ENCODE measurements at places on chromosomes 2 and 18. TPM values are rescaled to one million over a fixed set of nuclear protein-coding genes. Genes with fewer than 3 reads are reported as not detected.

GRCh38 chr2:134736167-134736880, 17.5 kb upstream of the TMEM163 start:
- H3K36me3 ChIP-seq: no peaks in the 10 kb centered on the region
- no peak overlapping the region for H3K4me3 ChIP-seq
- no peak overlapping the region for H3K27ac ChIP-seq
- peaks cover 12% of the 10 kb centered on the region for H3K27me3 ChIP-seq
- no peaks in the 10 kb centered on the region for H3K4me1 ChIP-seq

DNA sequence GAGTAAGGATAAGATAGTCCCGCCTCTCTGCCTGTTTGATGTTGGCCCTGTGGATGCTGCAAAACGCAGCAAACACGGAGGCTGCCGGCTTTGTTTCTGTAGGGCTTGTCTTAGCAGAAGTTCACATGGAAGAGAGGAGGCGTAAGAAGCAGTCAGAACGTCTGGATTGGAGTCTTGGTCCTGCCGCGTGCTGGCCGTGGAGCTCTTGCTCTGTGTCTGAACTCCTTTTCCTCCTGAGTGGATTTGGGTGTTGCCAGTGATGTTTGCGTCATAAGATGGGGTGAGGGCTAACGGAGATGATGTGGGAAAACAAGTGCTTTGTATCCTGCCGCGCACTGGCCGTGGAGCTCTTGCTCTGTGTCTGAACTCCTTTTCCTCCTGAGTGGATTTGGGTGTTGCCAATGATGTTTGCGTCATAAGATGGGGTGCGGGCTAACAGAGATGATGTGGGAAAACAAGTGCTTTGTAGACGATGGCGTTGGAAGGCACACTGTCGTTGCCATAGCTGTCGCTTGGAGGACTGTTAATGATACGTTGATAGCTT, 240.9 kb downstream of the AGAP1 start:
- H3K4me3 ChIP-seq: no peak overlapping the region
- peaks cover 16% of the 10 kb centered on the region for H3K27me3 ChIP-seq
- H3K36me3 ChIP-seq: no peaks in the 10 kb centered on the region
- H3K27ac ChIP-seq: no peak overlapping the region
- H3K4me1 ChIP-seq: no peaks in the 10 kb centered on the region

- no peak for DNase-seq
- peak overlapping the region; percentile 81 for H3K27ac ChIP-seq
- H3K27me3 ChIP-seq: no peaks in the 10 kb centered on the region
- H3K4me1 ChIP-seq: peaks cover 71% of the 10 kb centered on the region
- no peak overlapping the region for H3K4me3 ChIP-seq
- peaks cover 57% of the 10 kb centered on the region for H3K36me3 ChIP-seq
Observed at GRCh38 chr2:224885836-224886547, 156.3 kb downstream of the DOCK10 start.

GRCh38 chr2:160878618-160879017, 281.6 kb upstream of the TANK start:
- H3K4me1 ChIP-seq: no peaks in the 10 kb centered on the region
- no peak overlapping the region for H3K4me3 ChIP-seq
- no peaks in the 10 kb centered on the region for H3K36me3 ChIP-seq
- H3K27me3 ChIP-seq: no peaks in the 10 kb centered on the region
- DNase-seq: no peak

DNA sequence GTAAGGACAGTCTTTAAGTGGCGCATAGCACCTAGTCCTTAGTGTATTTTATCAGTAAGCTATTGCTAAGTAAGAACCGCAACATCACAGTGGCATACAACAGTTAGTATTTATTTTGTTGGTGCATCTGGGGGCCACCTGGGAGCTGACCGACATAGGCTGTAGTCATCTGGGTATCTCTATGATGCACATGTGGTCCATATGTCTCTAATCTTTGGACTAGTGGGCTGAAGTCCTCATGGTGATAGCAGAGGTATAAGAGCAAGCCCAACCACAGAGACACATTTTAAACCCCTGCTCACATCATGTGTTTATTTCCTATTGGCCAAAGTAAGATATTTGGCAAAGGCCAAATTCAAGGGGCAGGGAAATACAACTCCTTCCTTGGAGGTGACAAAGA, 2.9 kb downstream of the CAMKMT start:
- DNase-seq: no peak
- no peak overlapping the region for H3K27ac ChIP-seq
- peaks cover 10% of the 10 kb centered on the region for H3K36me3 ChIP-seq
- H3K27me3 ChIP-seq: no peaks in the 10 kb centered on the region
- no peak overlapping the region for H3K4me3 ChIP-seq

- no peak for DNase-seq
- H3K27ac ChIP-seq: no peak overlapping the region
- H3K27me3 ChIP-seq: no peaks in the 10 kb centered on the region
Observed at GRCh38 chr2:119741001-119741400, 18.7 kb upstream of the PTPN4 start.

GRCh38 chr2:144914113-144914512, 394.2 kb upstream of the ZEB2 start:
- no peaks in the 10 kb centered on the region for H3K36me3 ChIP-seq
- H3K27ac ChIP-seq: no peak overlapping the region
- no peaks in the 10 kb centered on the region for H3K4me1 ChIP-seq
- no peak overlapping the region for H3K4me3 ChIP-seq
- DNase-seq: no peak

GRCh38 chr18:43681661-43682060, 404.4 kb upstream of the SYT4 start:
- no peaks in the 10 kb centered on the region for H3K27me3 ChIP-seq
- no peaks in the 10 kb centered on the region for H3K4me1 ChIP-seq
- no peak overlapping the region for H3K4me3 ChIP-seq
- no peaks in the 10 kb centered on the region for H3K36me3 ChIP-seq

DNA sequence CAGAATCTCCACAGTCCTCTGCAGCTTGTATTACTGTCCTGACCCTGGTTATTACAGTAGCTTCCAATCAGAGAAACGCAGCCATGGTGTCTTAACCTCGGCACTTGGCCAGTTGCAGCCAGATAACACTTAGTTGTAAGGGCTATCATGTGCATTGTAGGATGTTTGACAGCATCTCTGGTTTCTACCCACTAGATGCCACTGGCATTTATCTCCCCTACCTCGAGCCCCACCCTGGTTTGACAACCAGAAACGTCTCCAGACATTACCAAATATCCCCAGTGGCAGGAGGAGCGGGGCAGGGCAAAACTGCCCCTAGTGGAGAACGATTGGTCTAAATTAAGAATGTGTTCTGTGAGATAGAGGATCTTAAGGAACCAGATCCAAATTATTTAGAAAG, 13.1 kb downstream of the DSG2 start:
- H3K4me3 ChIP-seq: no peak overlapping the region
- DNase-seq: no peak
- peaks cover 6% of the 10 kb centered on the region for H3K27me3 ChIP-seq
- H3K36me3 ChIP-seq: no peaks in the 10 kb centered on the region
- H3K27ac ChIP-seq: no peak overlapping the region

DNA sequence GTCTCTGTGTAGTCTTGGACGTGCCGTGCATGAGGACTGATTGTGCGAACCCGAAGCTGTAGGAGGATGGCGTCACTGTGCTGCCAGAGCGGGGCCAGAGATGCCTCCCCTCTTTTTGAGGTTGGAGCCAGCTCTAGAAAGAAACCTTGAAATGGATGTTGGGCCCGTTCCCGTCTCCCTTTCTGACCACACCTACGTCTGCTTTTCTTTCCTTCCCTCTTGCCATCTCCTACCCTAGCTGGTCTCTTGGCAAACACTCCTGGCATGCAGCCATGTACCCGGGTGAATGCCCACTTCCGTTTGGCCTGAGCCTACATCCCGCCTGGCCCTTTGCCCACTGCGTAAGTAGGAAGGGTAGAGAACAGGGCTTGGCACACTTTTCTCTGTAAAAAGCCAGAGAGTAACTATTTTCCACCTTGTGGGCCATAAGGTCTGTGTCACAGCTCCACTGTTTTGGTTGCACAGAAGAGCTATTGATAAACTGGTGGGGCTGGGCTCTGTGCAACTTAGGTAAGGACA, 37.4 kb downstream of the SH3BP4 start:
- no peak overlapping the region for H3K4me3 ChIP-seq
- no peaks in the 10 kb centered on the region for H3K36me3 ChIP-seq
- no peaks in the 10 kb centered on the region for H3K4me1 ChIP-seq
- DNase-seq: no peak

- no peak overlapping the region for H3K4me3 ChIP-seq
- H3K27me3 ChIP-seq: no peaks in the 10 kb centered on the region
- no peaks in the 10 kb centered on the region for H3K36me3 ChIP-seq
- DNase-seq: no peak
- peaks cover 4% of the 10 kb centered on the region for H3K4me1 ChIP-seq
- no peak overlapping the region for H3K27ac ChIP-seq
Observed at GRCh38 chr2:214839464-214839863, 30.0 kb upstream of the BARD1 start.

GRCh38 chr2:1692342-1692741, 52.0 kb downstream of the PXDN start:
- no peak overlapping the region for H3K4me3 ChIP-seq
- H3K4me1 ChIP-seq: no peaks in the 10 kb centered on the region
- H3K36me3 ChIP-seq: peaks cover 2% of the 10 kb centered on the region
- DNase-seq: no peak
- H3K27ac ChIP-seq: no peak overlapping the region

GRCh38 chr2:213500881-213501280, 216.6 kb downstream of the SPAG16 start:
- no peaks in the 10 kb centered on the region for H3K36me3 ChIP-seq
- DNase-seq: no peak
- H3K4me1 ChIP-seq: no peaks in the 10 kb centered on the region
- no peak overlapping the region for H3K4me3 ChIP-seq

GRCh38 chr2:54176577-54176976, 61.2 kb downstream of the ACYP2 start:
- H3K27me3 ChIP-seq: no peaks in the 10 kb centered on the region
- H3K27ac ChIP-seq: no peak overlapping the region
- H3K36me3 ChIP-seq: peaks cover 2% of the 10 kb centered on the region
- DNase-seq: peak; percentile 22
- H3K4me1 ChIP-seq: no peaks in the 10 kb centered on the region

- no peak overlapping the region for H3K27ac ChIP-seq
- no peaks in the 10 kb centered on the region for H3K4me1 ChIP-seq
- peaks cover 22% of the 10 kb centered on the region for H3K27me3 ChIP-seq
- no peak overlapping the region for H3K4me3 ChIP-seq
- no peak for DNase-seq
Observed at GRCh38 chr2:160054984-160055725, 7.3 kb downstream of the PLA2R1 start.

GRCh38 chr2:167135706-167136105, 247.4 kb downstream of the XIRP2 start:
- no peak overlapping the region for H3K27ac ChIP-seq
- H3K4me1 ChIP-seq: peaks cover 3% of the 10 kb centered on the region
- H3K36me3 ChIP-seq: no peaks in the 10 kb centered on the region
- no peak overlapping the region for H3K4me3 ChIP-seq
- no peaks in the 10 kb centered on the region for H3K27me3 ChIP-seq
- DNase-seq: peak; percentile 6

DNA sequence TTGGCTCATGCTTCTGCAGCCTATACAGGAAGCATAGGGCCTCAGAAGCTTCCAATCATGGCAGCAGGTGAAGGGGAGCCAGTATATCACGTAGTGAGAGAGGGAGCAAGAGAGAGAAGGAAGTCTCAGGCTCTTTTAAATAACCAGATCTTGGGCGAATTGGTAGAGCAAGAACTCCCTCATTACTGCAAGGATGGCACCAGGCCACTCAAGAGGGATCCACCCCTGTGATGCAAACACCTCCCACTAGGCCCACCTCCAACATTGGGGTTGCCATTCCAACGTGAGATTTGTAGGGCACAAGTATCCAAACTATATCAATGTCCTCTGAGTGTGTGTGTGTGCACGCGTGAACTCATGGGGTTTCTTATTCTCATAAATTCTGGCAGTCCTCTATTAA, 37.6 kb upstream of the RMP24 start:
- no peaks in the 10 kb centered on the region for H3K27me3 ChIP-seq
- H3K36me3 ChIP-seq: no peaks in the 10 kb centered on the region
- no peaks in the 10 kb centered on the region for H3K4me1 ChIP-seq
- no peak overlapping the region for H3K27ac ChIP-seq
- no peak for DNase-seq

DNA sequence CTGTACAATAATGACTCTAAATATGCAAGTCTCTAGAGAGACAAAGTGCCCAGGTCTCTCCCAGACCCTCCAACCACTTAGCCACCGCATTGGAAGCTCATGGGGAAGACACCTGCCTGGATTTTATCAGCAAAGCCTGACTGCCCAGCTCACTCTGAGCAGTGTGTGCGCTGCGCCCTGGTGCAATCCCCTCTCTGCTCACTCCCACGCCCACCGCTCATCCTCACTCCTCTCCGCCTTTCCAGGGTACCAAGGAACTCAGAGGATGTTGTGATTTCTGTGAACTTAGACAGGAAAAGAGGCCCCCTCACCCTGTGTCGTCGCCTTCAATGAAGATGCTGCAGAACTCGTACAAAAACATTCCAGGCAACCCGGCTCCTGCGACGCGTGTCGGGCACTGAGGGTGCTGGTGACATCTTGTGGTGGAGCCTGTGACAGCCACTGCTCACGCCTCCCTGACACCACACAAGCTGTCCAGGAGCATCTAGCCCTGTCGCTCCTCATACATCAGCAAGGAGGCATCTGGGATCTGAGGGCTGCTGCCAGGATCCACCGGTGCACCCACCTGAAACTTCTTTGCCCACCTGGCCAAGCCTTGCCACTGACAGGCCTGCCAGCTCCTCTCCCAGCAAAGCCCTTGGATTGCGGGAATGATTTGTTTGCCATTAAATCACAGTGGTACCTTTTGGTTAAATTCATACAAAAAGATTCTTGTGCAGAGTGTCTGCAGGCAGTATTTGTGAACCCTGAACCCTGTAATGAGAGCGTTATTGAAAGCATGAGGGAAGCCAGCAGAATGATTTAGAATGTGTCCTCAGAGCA, 220.4 kb downstream of the ZNF516 start:
- H3K4me1 ChIP-seq: no peaks in the 10 kb centered on the region
- no peaks in the 10 kb centered on the region for H3K27me3 ChIP-seq
- H3K27ac ChIP-seq: no peak overlapping the region
- no peaks in the 10 kb centered on the region for H3K36me3 ChIP-seq

DNA sequence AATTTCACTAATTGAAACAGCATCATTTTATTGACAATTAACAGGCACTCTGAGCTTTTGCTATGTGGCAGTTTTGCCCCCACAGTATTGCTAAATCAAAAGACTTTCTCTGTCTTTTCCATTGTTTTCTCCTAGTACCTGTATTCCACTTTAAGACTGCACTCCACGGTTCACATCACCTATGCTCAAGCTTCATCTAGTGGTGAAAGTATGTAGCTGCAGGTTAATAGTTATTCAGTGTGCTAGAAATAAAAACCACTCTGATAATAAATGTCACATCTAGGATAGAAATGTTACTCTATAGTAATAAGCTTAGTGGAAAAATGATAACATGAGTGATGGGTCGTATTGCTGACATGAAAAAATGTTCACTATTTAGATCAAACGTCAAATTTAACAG, 24.6 kb downstream of the ARL6IP6 start:
- no peaks in the 10 kb centered on the region for H3K27me3 ChIP-seq
- H3K36me3 ChIP-seq: peaks cover 22% of the 10 kb centered on the region
- no peak overlapping the region for H3K4me3 ChIP-seq
- DNase-seq: no peak
- H3K27ac ChIP-seq: no peak overlapping the region

GRCh38 chr2:28747714-28748113, 3.9 kb upstream of the PPP1CB start:
- peaks cover 6% of the 10 kb centered on the region for H3K36me3 ChIP-seq
- H3K4me1 ChIP-seq: peaks cover 30% of the 10 kb centered on the region
- peak overlapping the region; percentile 25 for H3K4me3 ChIP-seq
- H3K27me3 ChIP-seq: no peaks in the 10 kb centered on the region
- peak; percentile 45 for DNase-seq
- peak overlapping the region; percentile 86 for H3K27ac ChIP-seq

The ZNF236 gene
- 13.7 TPM for total RNA-seq

The PDE1A gene
- total RNA-seq: not detected

The ARID5A gene
- total RNA-seq: 349 TPM

The IL36G gene
- not detected for total RNA-seq

The TEX44 gene
- not detected for total RNA-seq
